ENCODE measurements at places on chromosomes 7 and 10. TPM values are rescaled to one million over a fixed set of nuclear protein-coding genes. Genes with fewer than 3 reads are reported as not detected.

- no peak for DNase-seq
Measured at GRCh38 chr10:72329290-72330068, 25.2 kb downstream of the DNAJB12 start.

- no peak for DNase-seq
Measured at GRCh38 chr7:100520138-100520537, 18.9 kb upstream of the AGFG2 start.

DNA sequence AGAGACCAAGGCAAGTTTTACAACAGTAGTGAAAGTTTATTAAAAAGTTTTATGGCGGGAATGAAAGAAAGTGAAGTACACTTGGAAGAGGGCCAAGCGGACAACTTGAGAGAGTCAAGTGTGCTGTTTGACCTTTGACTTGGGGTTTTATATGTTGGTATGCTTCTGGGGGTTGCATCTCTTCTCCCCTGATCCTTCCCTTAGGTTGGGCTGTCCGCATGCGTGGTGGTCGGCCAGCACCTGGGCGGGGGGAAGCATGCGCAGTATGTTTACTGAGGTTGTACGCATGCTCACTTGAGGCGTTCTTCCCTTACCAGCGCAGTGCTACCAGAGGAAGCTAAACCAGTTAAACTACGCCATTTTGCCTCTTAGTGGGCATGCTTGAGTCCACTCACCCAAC is 31.9 kb downstream of the NUP42 start:
- DNase-seq, result no peak

DNA sequence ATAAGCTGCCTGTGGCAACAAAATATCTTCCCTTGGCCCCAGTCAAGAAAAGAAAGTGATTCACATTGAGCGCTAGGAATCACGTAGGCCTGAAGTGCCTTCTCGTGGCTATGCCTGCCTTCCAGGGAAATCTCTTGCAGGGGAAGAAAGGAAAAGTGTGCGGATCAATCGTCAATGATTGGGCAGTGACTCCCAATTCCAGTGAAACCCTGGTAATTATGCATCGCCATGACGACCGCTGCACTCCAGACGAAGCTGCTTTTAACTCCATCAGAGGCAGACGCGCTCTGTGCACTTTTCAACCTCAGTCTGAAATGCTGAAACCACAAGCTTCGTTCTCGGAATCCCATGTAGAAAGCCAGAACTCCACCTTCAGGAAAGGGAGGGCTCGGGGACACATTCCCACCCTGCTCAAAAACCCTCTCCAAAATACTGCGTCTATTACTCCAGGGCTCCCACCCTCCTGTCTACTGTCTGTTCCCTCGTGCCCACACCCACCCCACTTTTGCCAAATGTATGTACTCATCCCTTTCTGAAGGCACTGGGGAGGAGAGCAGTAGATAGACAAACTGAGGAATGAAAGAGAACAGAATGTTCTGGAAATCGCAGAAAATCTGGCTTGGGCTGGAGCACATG is 24.2 kb upstream of the PRKAG2 start:
- DNase-seq, result no peak

- DNase-seq, result no peak
Measured at GRCh38 chr7:91940171-91940570, 491 bp upstream of the AKAP9 start.

DNA sequence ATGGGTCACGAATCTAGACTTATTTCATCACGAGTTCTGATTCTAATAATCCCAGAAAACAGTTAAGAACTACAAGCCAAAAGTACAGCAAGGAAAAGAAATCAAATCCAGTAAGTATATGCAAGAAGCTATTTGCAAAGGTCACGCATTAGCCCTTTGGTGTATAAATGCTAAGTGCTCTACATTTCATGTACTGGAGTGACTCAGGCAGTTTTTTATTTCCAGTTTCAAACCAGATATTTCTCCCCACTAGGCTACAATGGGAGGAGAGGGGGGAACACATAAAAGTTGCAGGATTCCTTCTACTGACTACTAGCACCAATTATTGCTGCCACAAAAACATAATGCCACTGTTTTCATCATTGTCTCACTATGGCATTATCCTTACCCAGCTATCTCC is 148.0 kb downstream of the NRCAM start:
- peak; percentile 34 for DNase-seq

DNA sequence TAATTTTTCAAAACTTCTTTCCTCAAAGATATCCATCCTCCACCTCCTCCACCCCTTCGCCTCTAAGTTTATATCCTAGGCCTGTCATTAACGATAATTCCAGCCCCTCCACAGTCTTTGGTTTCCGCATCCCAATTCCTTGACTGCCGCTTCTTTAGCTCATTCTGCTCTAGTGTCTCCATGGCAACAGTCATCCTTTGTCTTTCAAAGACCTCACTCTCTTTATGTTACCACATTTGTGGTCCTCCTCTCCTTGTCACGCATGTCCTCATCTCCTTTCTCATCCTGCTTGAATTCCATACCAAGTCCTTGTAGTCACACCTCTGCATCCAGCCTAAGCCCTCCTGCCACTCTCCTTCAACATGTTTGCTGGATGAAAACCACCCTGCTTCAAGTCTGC is 511.2 kb upstream of the KLF6 start:
- DNase-seq, result no peak

DNA sequence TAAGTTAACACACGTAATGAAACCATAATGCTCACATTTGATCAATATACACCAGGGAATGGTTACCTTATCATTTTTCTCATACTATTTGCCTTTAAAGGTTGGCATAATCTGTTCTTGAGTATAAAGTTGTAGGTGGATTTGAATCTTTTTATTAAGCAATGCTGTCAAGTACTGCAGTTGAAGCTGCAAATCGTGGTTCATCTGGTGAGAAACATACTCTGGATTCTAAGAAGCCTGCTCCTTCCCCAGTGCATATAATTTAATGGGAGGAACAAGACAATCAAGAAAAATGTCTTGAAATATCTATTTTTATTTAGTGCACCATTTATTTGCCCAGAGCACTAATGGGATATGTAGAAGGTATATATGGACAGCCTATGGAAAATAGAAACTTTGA is 68.7 kb upstream of the DLX6 start:
- DNase-seq, result no peak

DNA sequence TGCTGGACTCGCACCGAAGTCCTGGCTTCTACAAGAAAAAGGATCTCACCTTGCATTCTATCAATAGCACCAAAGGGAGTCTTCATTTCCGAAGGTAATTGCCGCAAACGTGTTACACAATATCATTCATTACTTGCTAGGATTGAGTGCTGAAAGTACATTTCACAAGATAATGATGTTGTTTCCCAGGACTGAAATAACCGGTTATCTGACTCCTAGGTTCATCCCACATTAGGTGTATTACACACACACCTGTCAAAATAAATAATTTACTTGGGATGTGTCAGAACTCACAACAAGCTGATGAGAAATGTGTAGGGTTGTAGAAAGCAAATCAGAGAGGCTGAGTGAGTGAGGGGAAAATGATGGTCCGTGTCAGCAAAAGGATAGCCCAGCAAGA is 219.4 kb upstream of the RHOBTB1 start:
- peak; percentile 1 for DNase-seq

DNA sequence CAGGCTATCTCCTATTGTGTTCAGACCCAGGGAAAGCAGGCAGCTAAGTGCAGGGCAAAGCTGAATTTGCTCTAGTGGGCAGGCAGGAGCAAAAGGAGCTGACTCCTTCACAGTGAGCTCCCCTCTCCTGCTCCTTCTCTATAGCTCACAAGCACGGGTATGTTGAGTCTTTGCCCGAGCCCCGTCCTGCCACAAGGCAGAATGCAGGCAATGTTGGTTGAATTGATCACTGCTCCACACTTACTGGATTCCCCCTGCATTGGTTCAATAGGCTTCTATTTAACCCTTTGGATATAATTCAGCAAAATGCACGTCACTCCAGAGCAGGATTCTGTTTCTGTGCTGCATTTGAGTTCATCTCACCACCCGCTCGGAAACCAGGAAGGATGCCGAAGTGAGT is 16.2 kb upstream of the C10orf90 start:
- DNase-seq, result no peak

DNA sequence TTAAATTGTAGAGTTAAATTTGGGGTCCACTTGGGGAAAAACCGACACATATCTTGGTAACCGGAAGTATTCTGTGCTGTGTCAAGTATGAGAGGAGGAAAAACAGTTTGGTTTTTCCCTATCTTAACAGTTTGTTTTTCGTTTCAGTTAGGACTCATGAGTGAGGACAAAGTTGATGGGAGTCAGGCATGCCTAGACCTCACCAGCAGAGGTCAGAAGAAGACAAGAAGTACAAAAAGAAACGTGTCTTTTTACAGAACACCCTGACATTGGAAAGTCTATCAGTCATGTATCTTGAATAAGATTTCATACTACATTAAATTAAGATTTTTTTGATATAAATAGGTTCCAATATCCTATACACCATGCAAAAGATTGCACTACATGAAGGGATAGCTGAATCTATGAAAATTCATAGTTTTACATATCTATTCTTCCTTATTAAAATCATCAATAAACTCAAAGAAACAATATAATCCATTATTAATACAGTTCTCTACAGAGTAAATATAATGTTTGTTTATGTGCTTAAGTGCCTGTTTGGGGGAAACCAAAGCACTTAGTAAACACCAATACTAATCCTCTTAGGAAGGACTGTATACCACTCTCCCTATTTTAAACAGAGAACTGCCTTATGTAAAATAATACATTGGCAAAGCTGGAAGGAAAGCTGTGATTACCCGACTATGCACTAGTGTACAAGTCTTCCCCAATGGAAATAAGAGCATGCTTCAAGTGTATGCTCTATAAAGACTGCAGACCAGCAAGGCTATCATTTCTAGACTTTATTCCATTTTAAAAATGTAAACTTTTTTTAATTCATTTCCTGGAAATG is 95.6 kb downstream of the USP6NL start:
- DNase-seq, result peak; percentile 56

The PPP1R9A gene
- not detected for polyA plus RNA-seq

The RBP4 gene
- polyA plus RNA-seq, result not detected

The CLRN3 gene
- not detected for polyA plus RNA-seq
